ENCODE measurements at places on chromosomes 1 and 21.
A peak's percentile ranks its signal among the peaks of the same experiment; 100 is the strongest.

- peak; percentile 73 for DNase-seq
Measured at GRCh38 chr1:85387781-85388180, 77.2 kb downstream of the DDAH1 start.

DNA sequence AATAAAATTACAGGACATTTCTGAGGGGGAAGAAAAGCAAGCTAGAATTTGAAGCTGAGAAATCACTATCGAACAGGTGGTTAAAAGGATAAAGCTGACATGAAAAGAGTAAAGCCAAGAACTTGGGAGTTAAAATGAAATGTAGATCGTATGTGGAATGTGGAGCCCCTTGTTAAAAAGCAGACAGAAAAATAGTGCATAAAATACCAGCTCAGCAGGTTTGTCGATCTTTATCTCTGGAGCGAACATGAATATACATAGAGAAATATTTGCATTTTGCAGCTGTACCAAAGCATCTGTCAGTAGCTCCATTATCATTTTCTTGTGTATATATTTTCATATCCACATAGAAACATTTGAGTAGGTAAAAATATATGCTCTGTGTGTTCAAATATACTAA is 73.6 kb upstream of the CDC42BPA start:
- DNase-seq, result peak; percentile 47

DNA sequence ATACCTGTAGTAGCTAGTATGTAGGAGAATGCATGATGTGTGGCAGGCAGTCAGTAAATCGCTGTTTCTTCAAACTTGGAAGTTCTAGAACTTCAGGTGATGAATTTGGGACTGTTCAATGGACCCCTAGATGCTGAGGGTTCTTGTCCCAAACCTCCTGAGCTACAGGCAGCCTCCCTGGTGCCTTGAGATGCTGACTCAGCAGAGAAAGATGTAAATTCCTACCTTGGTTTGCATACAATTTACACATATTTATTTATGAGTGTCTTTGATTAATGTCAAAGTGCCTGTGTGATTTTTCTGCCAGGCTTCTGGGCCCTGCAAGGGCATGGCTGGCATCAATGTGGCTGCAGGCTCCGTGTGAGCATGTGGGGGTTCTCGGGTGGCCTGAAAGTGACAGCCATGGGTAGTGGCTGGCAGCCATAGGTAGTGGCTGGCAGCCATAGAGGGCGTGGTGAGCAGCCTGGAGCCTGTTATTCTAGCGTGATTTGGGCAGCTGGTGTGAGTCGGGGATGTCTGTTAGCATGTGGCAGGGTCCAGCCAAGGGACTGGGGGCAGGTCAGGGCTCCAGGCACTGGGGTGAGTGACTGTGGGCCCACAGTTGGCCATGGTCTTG is 13.2 kb upstream of the POU3F1 start:
- DNase-seq, result no peak

DNA sequence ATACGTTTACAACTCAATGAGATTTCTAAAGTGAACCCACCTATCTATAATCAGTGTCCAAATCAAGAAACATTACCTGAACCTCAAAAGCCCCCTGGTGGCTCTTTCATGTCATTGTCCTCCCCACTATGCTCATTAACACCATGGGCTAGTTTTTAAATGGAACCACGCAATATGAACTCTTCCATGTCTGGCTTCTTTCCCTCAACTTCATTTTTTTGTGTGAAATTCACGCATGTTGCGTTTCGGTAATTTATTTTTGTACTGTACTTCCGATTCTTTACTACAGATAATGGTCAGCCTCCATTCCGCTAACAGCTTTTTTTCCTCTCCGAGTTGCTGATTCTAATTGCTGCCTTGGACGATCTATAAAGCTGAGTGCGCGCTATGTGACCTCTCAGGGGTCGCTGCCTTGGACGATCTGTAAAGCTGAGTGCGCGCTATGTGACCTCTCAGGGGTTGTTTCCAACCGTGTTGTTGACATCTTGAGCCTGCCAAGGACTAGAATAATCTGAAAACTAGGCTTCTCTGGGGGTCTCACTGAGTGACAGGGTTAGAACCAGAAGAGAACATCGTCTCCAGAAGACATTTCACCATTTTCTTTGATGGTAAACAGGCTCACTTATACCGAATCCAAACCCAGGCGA is 1.1 kb upstream of the CACYBP start:
- peak; percentile 74 for DNase-seq

DNA sequence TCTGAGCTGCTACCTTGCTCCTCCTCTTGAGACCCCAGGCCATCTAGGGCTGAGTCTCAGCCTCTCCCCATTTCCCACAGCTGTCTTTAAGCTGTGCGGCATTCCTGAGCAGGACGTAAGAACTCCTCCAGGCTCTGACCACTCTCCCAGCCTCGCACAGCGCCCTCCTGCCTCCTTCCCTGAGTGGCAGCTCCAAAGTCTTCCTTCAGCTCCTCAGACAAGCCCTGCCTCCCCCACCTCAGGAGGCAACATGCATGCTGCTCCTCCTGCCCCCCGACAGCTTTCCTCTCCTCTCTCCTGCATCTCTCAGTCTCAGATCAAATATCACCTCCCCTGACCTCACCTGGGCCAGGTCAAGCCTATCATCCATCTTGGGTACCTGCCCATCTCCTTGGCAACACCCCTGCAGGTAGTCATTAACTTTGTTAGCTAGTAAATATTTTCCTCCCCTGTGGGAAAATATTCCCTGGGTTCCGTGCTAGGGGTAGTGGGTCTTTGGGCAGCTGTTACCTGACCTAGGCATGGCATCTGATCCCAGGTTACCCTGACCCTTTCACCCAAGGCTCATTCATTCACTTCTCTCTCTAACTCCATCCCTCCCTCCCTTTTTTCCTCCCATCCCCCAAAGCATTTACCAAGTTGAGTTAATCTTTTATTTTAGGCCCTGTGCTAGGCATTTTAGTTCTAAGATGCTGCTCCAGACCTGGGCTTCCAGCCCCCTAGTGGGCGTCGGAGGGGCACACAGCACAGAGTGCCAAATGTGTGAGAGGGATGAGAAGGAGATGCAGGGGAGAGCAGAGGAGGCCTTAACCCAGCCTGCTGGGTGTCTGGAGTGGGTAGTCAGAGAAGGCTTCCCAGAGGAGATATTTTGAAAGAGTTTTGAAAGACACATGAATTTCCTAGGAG is 419.9 kb downstream of the PTPRU start:
- DNase-seq, result no peak

- DNase-seq, result no peak
Measured at GRCh38 chr1:205541161-205541886, 36.9 kb downstream of the CDK18 start.

DNA sequence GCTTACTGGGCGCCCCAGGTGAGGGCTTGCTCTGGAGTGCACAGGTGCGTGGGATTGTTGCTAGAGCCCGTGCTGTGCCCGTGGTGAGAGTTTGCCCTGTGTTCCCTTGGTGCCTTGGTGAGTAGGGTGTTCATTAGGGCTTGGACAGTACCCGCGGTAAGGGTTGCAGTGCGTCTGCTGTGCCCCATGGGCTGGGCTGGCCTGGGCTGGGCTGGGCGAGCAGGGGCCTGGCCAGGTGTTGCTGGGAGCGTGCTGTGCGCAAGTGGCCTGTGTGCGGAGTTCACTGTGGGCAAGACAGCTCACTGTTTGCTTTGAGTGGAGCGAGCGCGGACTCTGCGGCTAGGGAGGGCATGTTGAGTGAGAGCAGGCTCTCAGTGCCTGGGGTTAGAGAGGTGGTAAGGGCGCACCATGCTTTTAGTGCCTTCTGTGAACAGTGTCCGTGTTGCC is 725 bp downstream of the CR1L start:
- DNase-seq, result no peak

DNA sequence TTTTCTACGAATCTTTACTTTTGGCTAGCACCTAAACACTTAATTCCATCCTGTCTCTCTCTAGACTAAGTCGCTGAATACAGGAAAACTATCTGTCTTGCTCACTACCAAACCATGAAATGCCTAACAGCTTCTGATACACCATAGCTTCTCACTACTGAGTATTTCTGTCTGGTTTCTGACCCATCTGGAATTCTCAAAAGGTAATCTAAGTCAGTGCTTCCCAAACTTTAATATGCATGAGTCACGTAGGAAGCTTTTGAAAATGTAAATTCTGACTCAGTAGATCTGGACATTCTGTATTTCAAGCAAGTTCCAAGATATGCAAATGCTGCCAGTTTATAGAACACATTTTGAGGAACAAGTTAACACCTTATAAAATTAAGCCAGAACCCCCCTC is 9.2 kb upstream of the OVGP1 start:
- DNase-seq, result no peak

GRCh38 chr21:42965211-42965560 is 9.2 kb upstream of the PKNOX1 start:
- DNase-seq, result no peak

DNA sequence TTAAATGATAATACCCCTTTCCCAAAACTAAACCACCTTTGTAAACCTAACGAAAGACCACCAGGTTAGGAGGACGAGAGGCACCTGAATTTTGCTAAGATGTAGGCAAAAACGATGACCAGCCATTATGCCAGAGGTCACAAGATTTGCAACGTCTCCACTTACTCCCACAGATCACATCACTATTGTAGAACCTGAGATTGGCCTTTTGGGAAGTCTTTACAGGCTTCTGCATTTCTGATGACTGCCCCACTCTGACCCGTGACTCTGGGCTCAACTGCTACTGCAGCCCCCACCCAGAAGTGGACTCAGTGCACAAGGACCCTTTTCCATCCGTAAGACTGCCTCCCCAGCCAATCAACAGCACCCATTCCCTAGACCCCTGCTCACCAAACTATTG is 36.4 kb upstream of the COL6A2 start:
- DNase-seq, result no peak

- DNase-seq, result no peak
Measured at GRCh38 chr1:3078430-3078861, 9.4 kb downstream of the PRDM16 start.

- DNase-seq, result no peak
Measured at GRCh38 chr21:32328595-32328994, 29.9 kb downstream of the MRAP start.

- no peak for DNase-seq
Measured at GRCh38 chr1:241615043-241615974, 24.9 kb downstream of the CHML start.

DNA sequence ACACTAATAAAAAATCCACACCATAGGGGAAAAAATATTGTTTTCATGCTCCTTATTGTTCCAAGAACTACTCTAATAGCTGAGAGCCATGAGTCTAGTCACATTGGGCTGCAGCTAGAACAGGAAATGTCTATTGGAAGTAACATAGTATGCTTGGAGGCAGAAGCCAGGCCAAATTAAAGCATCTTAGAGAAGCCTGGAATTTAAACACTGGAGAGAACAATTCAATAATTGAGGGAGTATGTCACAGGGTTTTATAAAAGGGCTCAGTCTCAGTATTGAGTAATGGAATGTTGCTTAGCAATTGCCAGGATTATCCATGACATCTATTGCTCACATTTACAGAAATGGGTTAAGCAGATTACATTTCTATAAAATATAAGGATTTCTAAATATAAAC is 471.3 kb downstream of the LMO4 start:
- no peak for DNase-seq

DNA sequence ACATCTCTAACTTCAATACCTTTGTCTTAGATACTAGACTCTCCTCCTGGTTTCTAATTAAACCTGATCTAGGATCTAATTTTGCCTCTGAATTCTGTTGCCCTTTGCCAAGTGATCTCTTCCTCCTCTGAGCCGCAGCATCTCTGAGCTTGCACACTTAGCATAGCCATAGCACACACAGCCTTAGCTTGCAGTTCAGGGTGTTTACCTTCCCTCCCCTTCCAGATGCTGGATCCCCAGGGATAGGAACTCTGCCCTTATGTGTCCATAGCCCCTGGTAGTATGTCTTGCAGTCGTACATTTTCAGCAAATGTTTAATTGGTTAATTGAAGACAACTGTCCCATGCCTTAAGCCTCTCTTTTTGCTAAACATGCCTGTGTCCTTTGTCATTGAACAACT is 30.3 kb downstream of the SELL start:
- no peak for DNase-seq

DNA sequence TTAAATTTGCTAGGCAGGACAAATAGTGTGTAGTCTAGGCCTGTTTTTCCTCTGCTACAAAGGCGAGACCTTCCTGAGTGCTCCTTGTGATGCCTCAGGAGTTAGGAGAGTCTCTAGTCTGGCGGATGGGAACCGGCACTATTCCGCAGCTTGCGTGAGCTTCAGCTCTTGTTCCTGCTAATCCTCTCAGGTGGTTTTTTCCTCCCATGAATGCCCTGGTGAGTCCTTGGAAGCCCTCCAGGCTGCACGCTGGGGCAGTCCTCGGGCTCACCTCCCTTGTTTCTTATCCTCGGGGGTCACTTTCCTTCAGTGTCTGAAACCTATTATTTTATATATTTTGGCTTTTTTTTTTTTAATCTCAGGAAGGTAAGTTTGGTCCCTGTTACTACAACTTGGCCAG is 28.2 kb downstream of the UTS2 start:
- no peak for DNase-seq

GRCh38 chr1:148309940-148310500 is 157.9 kb upstream of the NBPF11 start:
- DNase-seq, result peak; percentile 58

GRCh38 chr1:45093334-45093733 is 81.3 kb downstream of the UROD start:
- no peak for DNase-seq

GRCh38 chr1:183291216-183291762 is 105.2 kb downstream of the LAMC2 start:
- DNase-seq, result no peak

DNA sequence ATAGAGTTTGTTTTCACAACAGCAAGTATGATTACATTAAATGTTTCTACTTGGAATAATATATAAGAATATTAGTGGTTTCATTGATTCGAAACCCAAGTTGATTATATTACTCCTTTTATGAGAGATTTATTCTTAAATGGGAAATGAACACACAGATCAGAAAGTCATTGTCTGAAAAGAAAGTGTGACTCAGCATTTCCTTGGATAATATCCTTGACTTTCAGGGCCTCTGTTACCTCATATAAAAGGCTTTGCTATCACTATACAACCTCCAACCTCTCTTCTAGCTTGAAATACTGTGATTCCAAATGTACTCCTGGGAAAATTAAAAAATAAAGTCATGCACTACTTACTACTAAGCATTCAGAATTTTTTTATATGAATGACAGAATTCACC is 295.3 kb upstream of the LYPLAL1 start:
- DNase-seq, result peak; percentile 37

DNA sequence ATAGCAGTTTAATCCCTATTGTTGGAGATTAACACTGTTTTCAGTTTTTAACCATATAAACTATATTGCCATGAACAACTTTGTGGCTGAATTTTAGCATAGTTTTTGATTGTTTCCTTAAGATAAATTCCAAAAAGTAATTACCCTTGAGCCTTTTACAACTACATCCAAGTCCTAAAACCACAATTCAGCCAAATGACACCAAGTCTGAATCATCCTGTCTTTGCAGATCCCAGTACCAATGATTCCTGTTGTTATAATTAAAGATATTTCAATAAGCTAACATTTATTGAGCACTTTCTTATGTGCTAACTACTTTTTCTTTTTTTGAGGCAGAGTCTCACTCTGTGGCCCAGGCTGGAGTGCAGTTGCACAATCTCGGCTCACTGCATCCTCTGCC is 35.6 kb downstream of the IL23R start:
- DNase-seq, result no peak

GRCh38 chr1:205294175-205294917 is 27.2 kb downstream of the NUAK2 start:
- DNase-seq, result no peak

Measured in lung (tissue), 17 donors.